ENCODE measurements at places on chromosomes 16 and 17.

- DNase-seq: no peak
Measured at GRCh38 chr16:80208015-80208414, 332.8 kb upstream of the DYNLRB2 start.

DNA sequence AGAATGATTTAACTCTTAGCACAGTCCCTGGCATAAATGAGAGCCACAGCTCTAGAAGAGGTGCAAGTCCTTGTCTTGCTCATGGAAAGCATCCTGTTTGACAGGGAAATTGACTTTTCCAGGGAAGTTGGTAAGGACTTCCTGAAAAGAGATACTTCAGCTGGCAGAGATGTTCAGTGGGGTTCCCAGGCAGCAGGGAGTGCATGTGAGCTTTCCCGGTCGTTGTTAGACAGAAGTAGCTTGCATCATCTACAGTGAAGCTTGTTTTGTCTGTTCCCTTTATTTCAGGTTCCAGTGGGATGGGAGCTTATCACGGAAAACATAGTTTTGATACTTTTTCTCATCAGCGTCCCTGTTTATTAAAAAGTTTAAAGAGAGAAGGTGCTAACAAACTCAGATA, 22.9 kb downstream of the ALDH3A2 start:
- DNase-seq: no peak

DNA sequence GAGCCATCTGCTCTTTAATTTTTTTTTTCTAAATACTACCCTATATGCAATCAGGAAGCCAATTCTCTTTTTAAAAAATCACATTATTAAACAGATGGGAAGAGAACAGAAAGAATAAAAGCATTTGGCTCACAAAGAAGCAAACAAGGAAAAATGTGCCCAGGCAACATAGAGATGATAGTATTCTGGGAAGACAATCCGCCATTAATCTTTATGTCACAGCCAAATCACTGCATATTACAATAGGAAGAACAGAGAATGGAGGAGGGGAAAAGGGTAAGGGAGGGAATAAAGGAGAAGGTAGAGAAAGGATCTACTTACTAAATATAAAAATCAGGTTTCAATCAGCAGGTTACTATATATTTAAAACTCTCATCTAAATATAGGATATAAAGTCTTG, 34.3 kb downstream of the STAT5B start:
- no peak for DNase-seq

GRCh38 chr16:13569986-13570385, 350.0 kb upstream of the ERCC4 start:
- DNase-seq: no peak

GRCh38 chr16:27195076-27195741, 8.1 kb upstream of the KDM8 start:
- no peak for DNase-seq

DNA sequence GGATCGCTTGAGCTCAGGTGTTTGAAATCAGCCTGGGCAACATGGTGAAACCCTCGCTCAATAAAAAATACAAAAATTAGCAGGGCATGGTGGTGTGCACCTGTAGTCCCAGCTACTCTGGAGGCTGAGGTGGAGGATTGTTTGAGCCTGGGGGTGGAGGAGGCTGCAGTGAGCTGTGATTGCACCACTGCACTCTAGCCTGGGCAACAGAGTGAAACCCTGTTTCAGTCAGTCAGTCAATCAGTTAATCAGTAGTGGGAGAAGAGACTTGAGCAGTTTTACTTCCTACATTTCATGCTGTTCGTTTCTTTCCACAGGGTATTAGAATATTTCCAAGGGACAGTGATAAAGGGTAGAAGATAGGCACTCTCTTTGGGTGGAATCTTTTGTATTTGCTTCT, 8.8 kb downstream of the MAP3K3 start:
- no peak for DNase-seq

DNA sequence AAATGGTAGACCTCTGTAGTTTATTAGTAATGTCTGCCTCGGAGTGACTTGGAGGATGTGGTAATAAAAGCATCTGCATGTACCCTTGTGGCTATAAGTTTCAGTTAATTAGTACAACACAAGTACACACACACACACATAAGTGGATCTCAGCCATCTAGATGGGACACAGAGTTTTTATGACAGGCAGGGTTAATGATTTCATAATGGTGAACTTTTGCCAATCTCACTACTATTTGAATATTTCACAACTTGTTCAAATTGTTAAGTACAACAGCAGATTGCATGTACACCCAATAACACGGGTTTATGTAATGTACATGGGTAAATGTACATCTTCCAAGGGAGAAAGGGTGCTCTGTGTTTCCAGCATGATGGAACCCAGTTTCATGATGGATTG, 511.3 kb upstream of the HSBP1 start:
- DNase-seq: no peak

DNA sequence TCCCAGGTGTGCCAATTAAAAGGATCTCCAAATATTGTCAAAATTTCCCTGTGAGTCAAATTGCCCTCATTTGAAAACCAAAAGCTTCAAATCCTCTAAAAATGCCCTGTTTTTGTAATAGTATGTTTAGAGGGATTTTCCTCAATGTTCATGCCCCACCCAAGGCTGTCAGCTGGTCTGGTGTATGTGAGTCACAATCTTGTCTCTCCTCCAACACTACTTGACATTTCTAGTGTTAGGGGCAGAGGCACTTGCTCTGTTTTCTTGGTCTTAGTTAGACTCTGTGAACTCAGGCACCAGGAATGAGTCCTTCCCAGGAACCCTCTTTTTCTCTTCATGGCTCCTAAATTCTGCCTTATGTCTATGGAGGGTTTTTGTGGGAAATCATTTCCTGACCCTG, 634.8 kb downstream of the KCNJ2 start:
- no peak for DNase-seq
